ENCODE measurements at places on chromosomes 1 and 21.

- no peak for DNase-seq
Observed at GRCh38 chr21:24939291-24939690, 668.0 kb downstream of the MRPL39 start.

DNA sequence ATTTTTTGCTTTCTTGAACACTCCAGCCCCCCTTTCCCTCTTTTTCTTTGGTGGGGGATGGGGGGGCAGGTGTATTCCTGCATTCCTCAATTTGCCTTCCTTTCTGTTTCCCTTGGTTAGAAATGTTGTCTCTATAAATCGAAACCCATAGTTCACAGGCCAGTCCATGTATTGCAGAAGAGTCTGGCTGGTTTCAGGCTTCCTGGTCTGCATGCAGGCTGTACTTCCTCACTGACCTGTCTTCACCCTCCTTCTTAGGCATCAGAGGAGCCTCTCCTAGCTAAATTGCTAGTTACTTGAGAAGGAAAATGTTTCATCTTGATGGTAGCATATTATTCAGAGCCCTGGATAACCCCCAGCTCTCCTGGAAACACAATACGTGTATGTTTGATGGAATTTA, 140.0 kb downstream of the SPATA46 start:
- DNase-seq: no peak

DNA sequence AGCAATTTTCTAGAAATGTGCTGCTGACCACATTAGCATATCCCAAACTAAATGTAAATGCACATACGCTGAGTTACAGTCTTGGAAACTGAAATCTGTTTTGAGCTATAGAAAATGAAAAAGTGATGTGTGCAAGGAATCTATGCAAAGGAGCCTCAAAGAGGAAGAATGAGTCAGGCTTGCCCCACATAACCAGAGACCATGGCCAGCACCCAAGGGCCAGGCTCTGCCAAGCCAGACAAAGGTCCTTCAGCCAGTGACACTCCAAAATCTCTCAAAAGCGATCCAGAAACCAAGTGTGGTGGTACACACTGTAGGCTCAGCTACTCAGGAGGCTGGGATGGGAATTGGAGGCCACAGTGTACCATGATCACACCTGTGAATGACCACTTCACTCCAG, 195.2 kb downstream of the TOMM20 start:
- no peak for DNase-seq

GRCh38 chr1:227219715-227220292, 98.5 kb downstream of the CDC42BPA start:
- no peak for DNase-seq

- DNase-seq: no peak
Observed at GRCh38 chr1:61506944-61507500, 217.9 kb downstream of the TM2D1 start.

DNA sequence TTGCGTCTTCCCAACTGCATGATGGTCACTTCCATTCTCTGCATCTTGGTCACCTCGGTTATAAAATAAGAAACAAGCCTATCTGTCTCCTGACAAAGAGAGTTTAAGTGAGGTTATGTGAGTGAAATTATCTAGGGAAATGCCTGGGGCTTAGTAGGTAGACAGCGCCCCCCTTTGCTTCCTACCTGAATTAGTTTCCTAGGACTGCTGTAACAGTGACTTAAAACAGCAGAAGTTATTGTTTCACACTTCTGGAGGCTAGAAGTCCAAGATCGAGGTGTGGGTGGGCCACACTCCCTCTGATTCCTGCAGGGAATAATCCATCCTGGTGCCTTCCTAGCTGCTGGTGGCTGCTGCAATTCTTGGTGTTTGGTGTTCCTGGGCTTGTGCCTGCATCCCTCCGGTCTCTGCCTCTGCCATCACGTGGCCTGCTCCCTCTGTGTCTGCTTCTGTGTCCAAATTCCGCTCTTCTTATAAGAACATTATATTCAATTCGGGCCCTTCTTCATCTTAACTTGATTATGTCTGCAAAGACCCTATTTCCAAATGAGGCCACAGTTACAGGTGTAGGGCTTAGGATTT, 92.6 kb downstream of the IGSF21 start:
- no peak for DNase-seq

DNA sequence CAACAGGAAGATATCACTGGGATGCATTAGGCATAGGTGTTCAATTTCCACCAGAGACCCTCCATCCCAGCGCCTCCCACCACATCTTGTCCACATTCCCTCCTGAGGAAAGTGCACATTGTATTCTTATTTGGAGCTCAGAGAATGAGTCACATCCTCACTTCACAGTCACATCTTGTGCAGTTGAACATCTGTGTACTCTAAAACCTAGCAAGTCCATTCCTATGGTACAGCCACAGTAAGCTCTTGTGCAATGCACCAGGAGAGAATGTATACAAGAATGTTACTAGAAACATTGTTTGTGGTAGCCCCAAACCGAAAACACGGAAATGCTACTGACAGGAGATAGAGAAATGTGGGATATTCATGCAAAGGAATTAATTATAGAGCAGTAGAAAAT, 1.6 kb upstream of the KDF1 start:
- DNase-seq: peak; percentile 80

- no peak for DNase-seq
Observed at GRCh38 chr1:208728815-208729214, 484.6 kb upstream of the PLXNA2 start.

DNA sequence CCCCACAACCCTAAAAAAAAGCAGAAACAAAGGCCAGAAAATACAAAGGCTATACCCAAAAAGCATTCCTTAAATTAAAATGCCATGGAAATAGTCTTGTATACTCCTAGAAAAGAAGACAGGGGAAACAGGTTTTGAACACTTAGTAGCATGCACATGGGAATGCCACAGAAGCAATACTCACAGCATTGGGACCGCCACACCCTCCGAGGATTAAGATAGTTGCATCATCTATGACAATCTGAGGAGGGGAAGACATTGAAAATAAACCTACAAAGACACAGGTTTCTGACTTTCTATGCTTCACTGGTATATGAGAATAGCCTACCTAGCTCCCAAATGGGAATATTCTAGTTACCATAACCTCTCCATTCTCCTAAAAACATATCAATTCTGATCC, 15.9 kb upstream of the CPLANE2 start:
- no peak for DNase-seq
